ENCODE measurements at places on chromosomes 6 and 20. TPM values are rescaled to one million over a fixed set of nuclear protein-coding genes. Genes with fewer than 3 reads are reported as not detected.

Gene PLAGL2
- total RNA-seq, result 70.4 TPM

Gene NMBR
- total RNA-seq, result not detected

Gene SAMD5
- total RNA-seq, result 1.6 TPM

Gene SLC22A1
- total RNA-seq, result 1.7 TPM

GRCh38 chr20:58213716-58214115 lies 14.7 kb downstream of the ANKRD60 start:
- H3K4me3 ChIP-seq, result no peak overlapping the region
- H3K27ac ChIP-seq, result no peak overlapping the region
- H3K36me3 ChIP-seq, result no peaks in the 10 kb centered on the region
- no peak for DNase-seq

- H3K27me3 ChIP-seq, result peaks cover 17% of the 10 kb centered on the region
- no peaks in the 10 kb centered on the region for H3K36me3 ChIP-seq
- H3K4me1 ChIP-seq, result no peaks in the 10 kb centered on the region
- no peak overlapping the region for H3K4me3 ChIP-seq
These were observed 117.4 kb upstream of the FOXA2 start for GRCh38 chr20:22701679-22702308.

DNA sequence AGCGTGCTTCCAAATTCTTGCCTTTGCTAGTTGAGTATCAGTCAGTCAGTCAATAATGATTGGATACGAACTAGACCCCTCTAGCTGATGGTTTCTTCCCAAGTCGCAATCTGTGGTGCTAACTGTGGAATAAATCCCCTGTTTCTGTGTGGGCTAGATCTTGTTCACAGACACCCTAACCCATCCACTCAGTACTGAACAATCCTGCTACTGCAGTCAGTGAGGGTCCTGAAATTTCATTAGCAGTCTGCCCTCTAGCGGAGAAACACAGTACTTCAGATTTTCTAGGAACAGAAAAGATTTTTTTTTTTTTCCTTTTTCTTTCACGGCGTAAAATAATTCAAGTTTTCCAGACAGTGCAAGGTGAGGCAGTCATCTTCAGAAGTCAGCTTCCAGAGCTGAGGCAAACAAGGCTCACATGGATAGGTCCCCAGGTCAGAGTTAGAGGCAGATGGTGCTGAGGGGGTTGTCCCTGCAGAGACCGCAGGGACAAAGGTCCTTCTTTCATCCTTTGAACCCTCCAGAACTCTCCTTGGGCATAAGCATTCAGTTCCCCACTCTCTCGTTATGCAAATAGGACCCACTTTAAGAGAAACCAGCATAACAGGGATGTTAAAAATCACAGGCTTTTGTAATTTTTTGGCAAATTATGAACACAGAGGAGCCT lies 119.6 kb downstream of the SCML4 start:
- peak; percentile 66 for DNase-seq
- no peaks in the 10 kb centered on the region for H3K27me3 ChIP-seq
- peaks cover 40% of the 10 kb centered on the region for H3K4me1 ChIP-seq
- no peaks in the 10 kb centered on the region for H3K36me3 ChIP-seq

GRCh38 chr6:109103942-109104341 lies 8.6 kb downstream of the CEP57L1 start:
- no peaks in the 10 kb centered on the region for H3K27me3 ChIP-seq
- H3K4me1 ChIP-seq, result no peaks in the 10 kb centered on the region
- H3K36me3 ChIP-seq, result peaks cover 2% of the 10 kb centered on the region
- no peak overlapping the region for H3K4me3 ChIP-seq
- H3K27ac ChIP-seq, result no peak overlapping the region

- H3K36me3 ChIP-seq, result no peaks in the 10 kb centered on the region
- no peak overlapping the region for H3K27ac ChIP-seq
- H3K4me3 ChIP-seq, result no peak overlapping the region
- DNase-seq, result no peak
- no peaks in the 10 kb centered on the region for H3K4me1 ChIP-seq
These were observed 390.2 kb upstream of the MAN1A1 start for GRCh38 chr6:119739769-119740168.

- H3K27ac ChIP-seq, result peak overlapping the region; percentile 96
- H3K4me1 ChIP-seq, result peaks cover 41% of the 10 kb centered on the region
- H3K36me3 ChIP-seq, result no peaks in the 10 kb centered on the region
These were observed 670 bp downstream of the NCOA5 start for GRCh38 chr20:46089167-46089416.

- H3K27me3 ChIP-seq, result no peaks in the 10 kb centered on the region
- peaks cover 22% of the 10 kb centered on the region for H3K4me1 ChIP-seq
- H3K36me3 ChIP-seq, result peaks cover 4% of the 10 kb centered on the region
- H3K27ac ChIP-seq, result no peak overlapping the region
- peak overlapping the region; percentile 31 for H3K4me3 ChIP-seq
These were observed 3.7 kb downstream of the SYS1 start for GRCh38 chr20:45366631-45367030.

DNA sequence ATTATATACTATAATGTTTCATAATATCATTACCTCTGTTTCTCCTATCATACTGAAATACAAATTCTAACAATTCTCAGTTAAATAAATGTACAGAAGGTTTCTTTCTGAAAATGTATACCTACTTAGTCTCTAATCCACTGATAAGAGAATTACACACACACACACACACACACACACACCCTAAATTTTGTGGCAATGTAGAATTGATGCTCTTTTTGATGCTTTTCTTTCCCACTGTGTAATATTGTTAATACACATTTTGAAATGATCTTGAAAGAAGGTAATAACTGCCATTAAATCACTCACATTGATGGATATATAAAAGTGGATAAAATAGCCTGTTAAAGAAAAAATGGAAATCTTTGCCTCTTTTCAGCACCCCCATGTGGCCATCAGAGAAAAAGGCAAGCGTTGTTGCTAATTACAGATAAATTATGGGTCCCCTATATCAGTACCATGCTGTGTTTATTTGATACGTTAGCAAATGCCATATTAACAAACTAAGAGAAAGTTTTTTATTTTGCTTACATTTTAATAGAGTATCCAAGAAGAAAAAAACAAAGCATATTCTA lies 76.6 kb upstream of the VGLL2 start:
- H3K4me1 ChIP-seq, result no peaks in the 10 kb centered on the region
- H3K27ac ChIP-seq, result no peak overlapping the region
- DNase-seq, result no peak
- no peak overlapping the region for H3K4me3 ChIP-seq
- no peaks in the 10 kb centered on the region for H3K27me3 ChIP-seq

DNA sequence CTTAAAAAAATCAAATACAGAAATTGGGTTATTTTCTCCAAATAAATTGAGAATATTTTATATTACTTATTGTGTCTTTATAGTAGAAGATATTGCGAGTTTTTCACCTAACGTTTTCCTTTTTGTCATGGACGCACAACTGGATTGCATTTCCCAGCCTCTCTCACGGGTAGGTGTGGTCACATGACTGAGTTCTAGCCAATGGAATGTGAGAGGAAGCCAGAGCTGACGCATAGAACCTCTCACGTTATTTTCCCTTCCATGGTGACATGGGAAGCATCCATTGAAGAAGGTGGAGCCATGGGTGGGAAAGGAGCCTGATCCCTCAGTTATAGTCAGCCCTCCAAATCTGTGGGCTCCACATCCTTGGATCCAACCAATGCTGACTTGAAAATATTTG lies 155.9 kb upstream of the UST start:
- no peak for DNase-seq
- H3K4me1 ChIP-seq, result peaks cover 4% of the 10 kb centered on the region
- no peak overlapping the region for H3K4me3 ChIP-seq
- H3K27ac ChIP-seq, result no peak overlapping the region
- peaks cover 12% of the 10 kb centered on the region for H3K36me3 ChIP-seq

- DNase-seq, result no peak
- H3K27ac ChIP-seq, result no peak overlapping the region
- H3K27me3 ChIP-seq, result peaks cover 2% of the 10 kb centered on the region
- no peak overlapping the region for H3K4me3 ChIP-seq
- H3K36me3 ChIP-seq, result no peaks in the 10 kb centered on the region
These were observed 503.8 kb downstream of the CDH26 start for GRCh38 chr20:60461993-60462392.

DNA sequence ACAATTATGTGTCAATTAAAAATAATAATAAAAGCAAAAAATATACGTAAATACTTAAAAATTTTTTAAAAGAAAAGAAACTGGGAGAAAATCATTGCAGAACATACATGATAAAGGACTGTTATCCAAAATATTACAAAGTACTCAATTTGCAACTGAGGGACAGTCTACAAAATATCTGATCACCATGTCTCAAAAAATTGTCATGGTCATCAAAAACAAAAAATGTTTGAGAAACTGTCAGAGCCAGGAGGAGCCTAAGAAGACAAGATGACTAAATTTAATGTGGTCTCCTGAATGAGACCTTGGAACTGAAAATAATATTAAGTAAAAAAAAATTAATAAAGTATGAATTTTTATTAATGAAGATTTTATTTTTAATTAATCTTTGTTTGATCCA lies 43.5 kb downstream of the DTNBP1 start:
- no peak for DNase-seq
- H3K4me1 ChIP-seq, result peaks cover 22% of the 10 kb centered on the region
- H3K4me3 ChIP-seq, result no peak overlapping the region
- H3K36me3 ChIP-seq, result peaks cover 7% of the 10 kb centered on the region

DNA sequence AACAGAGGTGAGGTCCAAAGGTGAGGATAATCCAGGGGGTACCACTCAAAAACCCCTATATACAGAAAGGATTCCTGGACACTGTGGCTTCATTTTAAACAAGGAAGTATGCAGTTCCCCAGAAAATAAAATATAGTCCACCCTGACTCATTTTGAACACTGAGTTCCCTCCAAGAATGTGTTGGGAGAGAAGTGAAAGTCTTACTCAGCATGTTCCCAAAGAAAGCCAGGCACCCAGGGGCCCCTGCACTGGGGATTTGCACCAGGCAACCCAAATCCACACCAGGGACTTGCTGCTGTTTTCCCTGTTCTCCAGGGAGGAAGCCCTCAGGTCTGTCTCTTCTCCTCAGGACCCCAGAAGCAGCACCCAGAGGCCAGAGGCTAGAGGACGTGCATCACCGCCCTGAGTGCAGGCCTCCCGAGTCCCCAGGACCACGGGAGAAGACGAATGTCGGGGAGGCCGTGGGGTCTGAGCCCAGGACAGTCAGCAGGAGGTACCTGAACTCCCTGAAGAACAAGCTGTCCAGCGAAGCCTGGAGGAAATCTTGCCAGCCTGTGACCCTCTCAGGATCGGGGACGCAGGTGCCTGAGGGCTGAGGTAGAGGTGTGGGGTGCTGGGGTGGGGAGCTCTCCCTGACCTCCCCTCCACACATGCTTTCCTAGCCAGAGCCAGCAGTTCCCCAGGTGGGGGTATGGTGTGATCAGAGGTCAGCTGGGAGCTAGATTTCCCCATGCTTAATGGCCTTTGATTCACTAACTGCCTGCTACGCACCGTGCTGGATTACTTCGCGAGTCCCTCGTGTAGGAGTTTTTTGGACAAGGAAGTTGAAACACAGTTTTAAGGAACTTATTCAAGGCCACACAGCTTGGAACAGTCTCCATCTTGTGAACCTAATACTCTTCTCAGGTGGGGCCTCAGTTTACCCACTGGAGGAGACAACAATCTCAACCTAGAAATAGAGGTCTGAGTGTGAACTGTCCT lies 3.3 kb downstream of the FGD2 start:
- DNase-seq, result no peak
- no peak overlapping the region for H3K4me3 ChIP-seq
- H3K4me1 ChIP-seq, result no peaks in the 10 kb centered on the region
- H3K36me3 ChIP-seq, result no peaks in the 10 kb centered on the region

All from neural crest cell (in vitro differentiated cells).